ENCODE measurements at places on chromosomes 1 and 21.

GRCh38 chr1:231693361-231694074 lies 66.9 kb downstream of the DISC1 start:
- DNase-seq = no peak

GRCh38 chr1:153261281-153262069 lies 2.0 kb downstream of the LORICRIN start:
- DNase-seq = peak; percentile 2

GRCh38 chr1:94117259-94117851 lies 3.6 kb downstream of the ABCA4 start:
- DNase-seq = no peak

GRCh38 chr1:169161496-169162194 lies 55.2 kb downstream of the ATP1B1 start:
- no peak for DNase-seq

GRCh38 chr1:202023001-202023433 lies 12.6 kb downstream of the ELF3 start:
- no peak for DNase-seq

- no peak for DNase-seq
Observed at GRCh38 chr1:93021539-93022134, 57.4 kb upstream of the MTF2 start.

GRCh38 chr1:75133750-75134646 lies at the start of gene LHX8:
LHX8 (plus strand) TSS chr1:75134388; CDS start chr1:75136615, 2,227 bp downstream.
- no peak for DNase-seq

GRCh38 chr1:156412653-156413321 lies 43.8 kb downstream of the RHBG start:
- no peak for DNase-seq

- no peak for DNase-seq
Observed at GRCh38 chr1:178151831-178152230, 57.9 kb downstream of the RASAL2 start.

DNA sequence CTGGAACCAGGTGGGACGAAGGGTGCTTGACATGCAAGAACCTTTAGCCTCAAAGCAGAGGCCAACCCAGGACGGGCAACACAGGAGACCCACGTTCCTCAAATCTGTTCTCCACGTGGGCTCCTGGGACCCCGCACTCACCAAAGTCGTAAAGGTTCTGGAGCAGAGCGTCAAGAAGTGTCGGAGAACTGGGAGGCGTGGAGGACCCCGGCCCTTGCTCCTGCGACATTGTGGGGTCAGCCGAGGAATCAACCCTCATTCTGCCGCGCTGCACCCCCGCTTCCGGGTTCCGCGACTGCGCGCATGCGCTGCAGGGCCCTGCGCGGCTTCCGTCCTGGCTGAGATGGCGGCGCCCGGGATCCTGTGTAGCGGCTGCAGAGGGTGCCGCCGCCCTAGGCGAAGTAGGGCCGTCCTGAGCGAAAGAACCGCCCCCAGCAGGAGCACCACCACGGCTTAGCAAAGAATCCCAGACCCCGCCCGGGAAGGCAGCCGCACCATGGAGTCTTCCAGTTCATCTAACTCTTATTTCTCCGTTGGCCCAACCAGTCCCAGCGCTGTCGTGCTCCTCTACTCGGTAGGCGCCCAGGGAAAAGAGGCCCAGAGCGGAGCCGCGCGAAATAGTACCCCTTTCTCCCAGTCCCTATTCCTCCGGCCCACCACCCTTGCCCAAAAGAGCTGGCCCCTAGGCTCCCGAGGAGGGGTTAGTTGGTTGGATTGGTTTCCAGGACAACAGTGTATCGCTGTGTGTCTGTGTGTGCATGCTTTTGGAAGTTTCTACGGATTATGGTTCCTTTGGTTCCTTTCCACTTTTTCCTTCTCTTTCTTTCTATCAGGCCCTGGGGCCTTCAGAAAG lies at the start of gene GNPAT:
TSS of gene GNPAT (plus strand) at position 330 of the 853 bp plus-strand sequence. CDS start at position 497, 167 bp downstream.
- peak; percentile 85 for DNase-seq

DNA sequence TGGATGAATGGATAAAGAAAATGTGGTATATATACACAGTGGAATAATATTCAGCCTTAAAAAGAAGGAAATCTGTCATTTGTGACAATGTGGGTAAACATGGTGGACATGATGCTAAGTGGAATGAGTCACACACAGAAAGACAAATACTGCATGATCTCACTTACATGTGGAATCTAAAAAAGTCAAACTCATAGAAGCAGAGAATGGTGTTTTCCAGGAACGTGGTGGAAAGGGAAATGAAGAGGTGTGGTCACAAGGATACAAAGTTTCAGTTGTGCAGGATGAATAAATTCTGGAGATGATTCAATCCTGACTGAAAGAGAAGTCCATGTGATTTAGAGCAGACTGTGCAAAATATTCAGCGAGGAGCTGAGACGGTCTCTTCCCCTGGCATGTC lies 56.6 kb downstream of the RYR2 start:
- no peak for DNase-seq

- DNase-seq = no peak
Observed at GRCh38 chr1:25205786-25206185, 26.5 kb downstream of the SYF2 start.

DNA sequence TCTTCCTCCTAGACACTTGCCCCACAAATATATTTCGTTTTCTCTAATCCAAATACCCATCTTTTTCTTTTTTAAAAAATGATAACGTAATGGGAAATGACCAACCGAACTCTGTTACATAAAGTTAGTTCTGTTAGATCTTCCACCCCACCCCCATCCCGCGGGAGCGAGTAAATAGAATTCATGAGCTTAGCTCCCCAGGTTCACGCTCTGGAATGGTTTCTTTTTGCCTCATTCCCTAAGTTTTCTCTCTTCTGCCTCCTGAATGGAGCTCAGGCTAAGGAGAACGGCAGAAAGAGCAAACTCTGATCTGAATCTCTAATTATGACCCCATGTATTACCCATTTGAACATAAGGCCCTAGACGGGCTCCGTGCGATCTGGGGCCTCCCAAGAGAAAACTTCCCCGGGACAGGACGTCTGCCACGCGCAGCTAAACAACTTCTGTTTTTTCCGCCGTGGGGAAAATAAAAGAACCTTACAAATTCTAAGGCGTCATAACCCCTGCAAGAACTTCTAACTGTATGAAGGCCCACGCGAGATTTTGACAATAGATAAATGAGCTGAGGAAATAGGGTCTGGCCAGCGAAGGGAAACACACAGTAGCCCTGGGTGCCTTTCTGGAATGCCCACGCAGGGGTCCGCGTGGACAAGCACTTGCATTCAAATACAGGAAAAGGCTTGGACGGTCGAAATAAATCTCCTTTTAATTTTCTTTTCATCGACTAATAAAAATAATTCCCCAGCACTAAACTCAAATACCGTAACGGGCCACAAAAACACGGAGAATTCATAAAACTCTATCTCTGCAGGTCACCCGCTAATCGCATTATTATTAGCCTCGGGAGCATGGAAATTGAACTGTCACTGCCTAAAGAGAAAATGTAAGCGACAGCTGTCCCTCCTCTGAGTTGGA lies 2.2 kb downstream of the TBX15 start:
- DNase-seq = no peak

GRCh38 chr1:237032029-237032428 lies 10.0 kb upstream of the RYR2 start:
- DNase-seq = no peak

DNA sequence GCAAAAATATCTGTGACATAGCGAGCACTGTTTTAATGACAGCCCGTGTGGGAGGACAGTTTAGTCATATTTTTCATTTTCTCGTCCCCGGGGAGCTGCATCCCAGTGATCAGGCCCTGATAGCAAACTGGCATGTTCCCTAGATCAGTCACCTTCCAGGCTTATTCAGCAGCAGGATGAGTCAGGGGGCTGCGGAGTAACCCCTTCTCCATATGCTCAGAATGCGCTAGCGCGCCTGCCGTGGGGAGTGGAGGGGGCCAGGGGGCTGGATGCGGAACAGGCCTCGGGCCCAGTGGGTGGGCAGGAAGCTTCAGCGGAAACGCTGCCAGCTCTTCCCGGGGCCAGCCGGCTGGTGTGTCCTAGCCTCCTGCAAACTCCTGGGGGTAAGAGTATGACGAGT lies 94.0 kb downstream of the KCND3 start:
- no peak for DNase-seq

GRCh38 chr1:214685906-214686305 lies 82.9 kb downstream of the CENPF start:
- no peak for DNase-seq

GRCh38 chr1:116489231-116489697 lies 81.6 kb downstream of the CD58 start:
- DNase-seq = no peak

GRCh38 chr1:206544562-206545257 lies 37.4 kb downstream of the RASSF5 start:
- peak; percentile 74 for DNase-seq

DNA sequence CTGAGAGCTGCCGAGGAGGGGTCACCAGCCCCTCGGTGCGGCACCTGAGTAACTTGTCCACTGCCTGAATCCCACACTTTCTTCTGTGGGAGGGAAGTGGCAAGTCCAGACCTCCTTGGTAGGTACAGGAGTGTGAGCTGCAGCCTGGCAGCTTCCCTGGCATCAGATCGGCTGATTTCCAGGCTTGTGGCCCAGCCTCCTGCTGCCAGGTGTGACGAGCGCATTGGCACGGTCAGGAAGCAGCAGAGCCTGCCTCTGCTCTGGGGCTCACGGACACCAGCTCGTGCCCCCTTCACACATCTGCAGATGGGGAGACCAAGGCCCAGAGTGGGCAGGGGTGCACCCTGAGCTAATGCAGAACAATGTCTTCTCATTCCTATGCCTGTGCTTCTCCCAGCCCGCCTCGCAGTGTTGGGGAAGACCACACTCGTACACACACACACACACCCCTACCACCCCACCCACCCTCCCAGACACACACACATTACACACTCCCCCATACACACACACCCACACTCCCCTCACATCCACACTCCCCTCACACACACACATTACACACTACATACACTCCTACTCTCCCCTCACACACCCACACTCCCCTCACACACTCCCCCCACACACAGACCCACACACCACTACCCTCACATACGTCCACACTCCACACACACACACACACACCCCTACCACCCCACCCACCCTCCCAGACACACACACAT lies 33.1 kb upstream of the SELENON start:
- DNase-seq = no peak

DNA sequence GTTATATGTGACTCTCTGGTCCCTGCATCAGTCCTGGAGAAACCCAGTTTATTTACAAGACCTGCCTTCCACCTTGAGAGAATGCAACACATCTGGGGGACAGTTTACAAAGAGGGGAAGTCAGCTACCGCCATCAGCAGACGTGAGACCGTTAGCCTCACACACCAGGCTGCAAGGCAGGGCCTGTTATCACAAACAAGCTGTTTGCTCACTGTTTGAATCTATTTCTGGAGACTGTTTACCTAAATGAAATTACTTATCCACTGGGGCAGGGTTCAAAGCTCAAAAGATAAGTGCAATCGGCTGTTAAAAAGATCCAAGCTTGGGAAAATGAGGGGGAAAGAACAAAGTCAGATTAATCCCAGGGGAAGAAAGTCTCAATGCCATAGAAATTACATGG lies 134.4 kb downstream of the ZNF281 start:
- no peak for DNase-seq

DNA sequence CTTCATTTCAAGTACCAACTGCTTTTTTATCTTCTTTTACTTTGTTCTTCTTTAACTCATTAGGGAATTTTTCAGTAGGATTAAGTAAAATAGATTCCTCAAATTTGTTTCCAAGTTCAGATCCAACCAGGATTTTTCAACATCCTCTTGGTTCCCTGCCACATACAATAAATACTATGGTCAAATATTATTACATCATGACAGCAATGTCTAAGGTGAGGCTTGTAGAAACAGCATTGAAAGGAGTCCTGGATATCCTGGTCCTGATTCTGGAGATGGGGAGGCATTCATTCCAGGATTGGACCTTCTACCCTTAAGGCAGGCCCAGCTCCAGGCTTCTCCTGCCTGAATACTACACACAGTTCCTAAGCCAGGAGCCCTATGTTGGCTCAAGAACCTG lies 80.2 kb upstream of the F3 start:
- DNase-seq = no peak
